ENCODE measurements at places on chromosomes 2 and 18. TPM values are rescaled to one million over a fixed set of nuclear protein-coding genes. Genes with fewer than 3 reads are reported as not detected.

The IL18R1 gene
- total RNA-seq, result 8.1 TPM

The GALNT5 gene
- total RNA-seq, result not detected

- DNase-seq, result no peak
These were observed 353.1 kb downstream of the RND3 start for GRCh38 chr2:150134223-150134857.

DNA sequence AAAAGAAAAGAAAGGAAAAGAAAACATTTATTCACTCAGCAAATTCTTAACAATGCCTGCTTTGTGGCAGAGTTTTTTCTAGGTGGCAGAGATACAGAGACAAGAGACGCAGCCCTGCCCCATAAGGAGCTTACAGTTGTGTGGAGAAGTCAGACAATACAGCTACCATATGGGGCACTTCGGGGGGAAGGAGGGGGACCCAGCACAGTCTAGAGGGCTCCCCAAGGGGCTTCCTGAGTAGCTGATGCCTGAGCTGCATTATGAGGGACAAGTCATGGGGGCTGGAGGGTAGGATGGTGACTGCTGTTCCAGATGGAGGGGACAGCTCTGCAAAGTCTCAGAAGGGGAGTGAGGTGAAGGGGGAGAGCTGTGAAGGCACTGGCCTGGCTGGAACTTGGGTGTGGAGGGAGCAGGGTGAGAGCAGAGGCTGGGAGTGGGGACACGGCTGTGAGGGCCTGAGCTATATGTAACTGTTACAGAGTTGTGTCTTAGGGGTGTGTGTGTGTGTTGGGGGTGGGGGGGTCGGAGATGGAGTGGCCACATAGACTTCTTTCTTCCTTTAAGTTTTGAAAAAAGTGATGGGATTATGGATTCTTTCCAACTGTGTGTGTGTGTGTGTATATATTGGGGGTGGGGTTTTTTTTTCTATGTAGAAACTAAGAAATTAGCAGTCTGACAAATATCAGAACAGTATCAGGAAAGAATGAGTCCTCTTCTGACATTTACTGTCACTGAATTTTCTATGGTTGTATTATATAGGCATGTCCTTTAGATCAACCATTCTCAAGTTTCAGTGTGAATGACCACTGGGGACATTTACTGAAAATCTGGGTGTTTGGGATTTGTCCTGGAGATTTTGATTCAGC is 66.0 kb upstream of the HAAO start:
- no peak for DNase-seq

GRCh38 chr2:199756743-199757142 is 94.2 kb downstream of the FTCDNL1 start:
- DNase-seq, result no peak

DNA sequence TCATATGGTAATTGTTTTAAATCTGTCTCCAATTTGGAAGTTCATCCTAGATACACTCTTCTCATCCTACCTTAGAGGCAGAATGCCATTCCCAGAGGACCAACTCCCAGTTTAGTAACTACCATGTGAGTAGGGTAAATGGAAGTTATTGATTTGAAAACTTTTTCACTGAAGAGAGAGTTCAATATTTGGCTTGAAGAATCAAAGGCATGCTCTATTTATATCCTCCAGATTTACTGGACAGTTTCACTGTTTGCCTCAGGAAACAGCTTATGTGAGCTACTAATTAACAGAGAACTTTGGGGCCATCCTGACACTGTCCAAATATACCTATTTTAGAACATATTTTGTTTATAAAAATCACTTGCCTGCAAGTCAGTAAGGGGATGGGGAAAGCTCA is 607.2 kb upstream of the GYPC start:
- DNase-seq, result no peak

DNA sequence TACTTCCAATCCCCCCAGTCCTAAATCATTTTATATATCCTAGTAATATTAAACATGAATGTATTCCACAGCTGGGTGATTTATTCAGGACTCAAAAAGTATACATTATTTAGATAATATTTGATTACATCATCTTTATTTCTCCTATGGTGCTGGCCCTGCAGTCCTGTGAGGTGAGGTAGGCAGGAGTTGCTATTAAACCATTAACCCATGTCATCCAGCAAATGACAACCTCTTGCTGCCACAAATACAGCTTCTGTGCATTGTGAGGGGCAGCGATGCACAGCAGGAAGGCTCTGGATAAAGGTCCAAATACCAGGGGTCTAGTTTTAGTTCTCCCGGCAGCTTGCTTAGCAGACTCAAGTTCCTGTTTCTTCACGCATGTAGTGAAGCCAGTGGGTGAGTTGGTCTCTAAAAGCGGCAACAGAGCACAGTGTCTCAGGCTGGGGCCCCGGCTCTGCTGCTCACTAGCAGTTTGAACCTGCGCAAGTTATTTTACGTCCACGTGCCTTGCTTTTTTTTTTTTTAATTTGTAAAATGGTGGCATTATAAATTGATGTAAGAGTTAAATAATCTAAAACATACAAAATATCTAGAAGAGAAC is 36.1 kb downstream of the INSIG2 start:
- no peak for DNase-seq

- no peak for DNase-seq
These were observed 244.7 kb downstream of the HRH4 start for GRCh38 chr18:24704946-24705630.

DNA sequence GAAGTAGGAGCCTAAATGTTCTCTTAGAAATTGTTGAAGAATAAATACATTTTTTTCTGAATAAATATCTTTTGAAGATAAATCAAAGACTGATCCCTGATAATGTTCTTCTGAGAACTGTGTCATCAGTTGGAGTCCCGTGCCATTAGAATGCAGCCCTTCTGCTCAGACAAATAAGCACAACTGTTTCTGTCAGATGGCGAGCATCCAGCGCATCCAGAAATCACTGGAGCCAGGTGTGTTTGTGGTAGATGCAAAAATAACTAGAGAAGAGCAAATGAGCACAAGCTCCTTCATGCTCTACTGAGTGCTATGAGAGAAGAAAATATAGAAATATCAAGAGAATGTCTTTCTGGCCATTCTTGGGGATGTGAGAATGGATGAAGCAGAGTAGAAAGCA is 573.7 kb downstream of the THSD7B start:
- no peak for DNase-seq

- DNase-seq, result no peak
These were observed 41.0 kb upstream of the MGAT4A start for GRCh38 chr2:98771721-98772524.
